ENCODE measurements at places on chromosomes 2 and 18. TPM values are rescaled to one million over a fixed set of nuclear protein-coding genes. Genes with fewer than 3 reads are reported as not detected.
A peak's percentile ranks its signal among the peaks of the same experiment; 100 is the strongest.

GRCh38 chr2:118766871-118767270 is 80.6 kb downstream of the EN1 start:
- no peak for DNase-seq

The RFX8 gene
- total RNA-seq = 7.6 TPM

DNA sequence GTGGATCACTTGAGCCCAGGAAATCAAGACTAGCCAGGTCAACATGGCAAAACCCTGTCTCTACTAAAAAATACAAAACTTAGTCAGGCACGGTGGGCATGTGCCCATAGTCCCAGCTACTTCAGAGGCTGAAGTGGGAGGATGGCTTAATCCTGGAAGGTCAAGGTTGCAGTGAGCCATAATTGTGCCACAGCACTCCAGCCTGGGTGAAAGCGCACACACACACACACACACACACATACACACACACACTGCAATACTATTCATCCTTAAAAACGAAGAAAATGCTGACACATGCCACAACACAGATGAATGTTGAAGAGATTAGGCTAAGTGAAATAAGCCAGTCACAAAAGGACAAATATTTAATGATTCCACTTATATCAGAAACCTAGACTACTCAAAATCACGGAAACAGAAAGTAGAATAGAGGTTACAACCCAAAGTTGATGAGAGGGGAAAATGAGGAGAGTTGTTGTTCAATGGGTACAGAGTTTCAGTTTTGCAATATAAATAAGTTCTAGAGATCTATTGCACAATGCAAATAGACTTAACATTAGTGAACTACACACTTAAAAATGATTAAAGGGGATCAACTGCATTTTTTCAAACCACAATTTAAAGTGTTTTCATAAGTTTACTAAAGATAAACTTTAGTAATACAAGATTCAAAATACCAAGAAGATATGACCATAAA is 114.5 kb downstream of the USP34 start:
- DNase-seq = no peak

The CMPK2 gene
- total RNA-seq = 0.51 TPM

The TMEM37 gene
- not detected for total RNA-seq

The LYG2 gene
- total RNA-seq = not detected

The RUFY4 gene
- total RNA-seq = not detected

GRCh38 chr2:220241423-220241822 is 614.0 kb downstream of the SLC4A3 start:
- DNase-seq = no peak

GRCh38 chr18:5997361-5997760 is 102.0 kb upstream of the TMEM200C start:
- DNase-seq = no peak

- DNase-seq = peak; percentile 34
Observed at GRCh38 chr18:63319383-63320122, at the start of gene BCL2. BCL2 (minus strand) TSS chr18:63319769.

The SPHKAP gene
- not detected for total RNA-seq

GRCh38 chr2:129441610-129442009 is 537.9 kb upstream of the RAB6C start:
- DNase-seq = no peak

GRCh38 chr2:73114273-73114867 is 1.6 kb upstream of the RAB11FIP5 start:
- DNase-seq = no peak

GRCh38 chr2:183349091-183349490 is 224.8 kb downstream of the NUP35 start:
- DNase-seq = peak; percentile 32

The ZBTB7C gene
- 26.6 TPM for total RNA-seq

- no peak for DNase-seq
Observed at GRCh38 chr18:22872900-22873537, 60.1 kb upstream of the RBBP8 start.

The SH3RF3 gene
- total RNA-seq = 5.1 TPM

- no peak for DNase-seq
Observed at GRCh38 chr2:119069781-119070180, 88.8 kb downstream of the C1QL2 start.

- DNase-seq = no peak
Observed at GRCh38 chr2:15957881-15958713, 17.7 kb downstream of the MYCN start.

- peak; percentile 72 for DNase-seq
Observed at GRCh38 chr2:37377187-37377532, 32.7 kb downstream of the QPCT start.

The BOLA3 gene
- total RNA-seq = 51.5 TPM

DNA sequence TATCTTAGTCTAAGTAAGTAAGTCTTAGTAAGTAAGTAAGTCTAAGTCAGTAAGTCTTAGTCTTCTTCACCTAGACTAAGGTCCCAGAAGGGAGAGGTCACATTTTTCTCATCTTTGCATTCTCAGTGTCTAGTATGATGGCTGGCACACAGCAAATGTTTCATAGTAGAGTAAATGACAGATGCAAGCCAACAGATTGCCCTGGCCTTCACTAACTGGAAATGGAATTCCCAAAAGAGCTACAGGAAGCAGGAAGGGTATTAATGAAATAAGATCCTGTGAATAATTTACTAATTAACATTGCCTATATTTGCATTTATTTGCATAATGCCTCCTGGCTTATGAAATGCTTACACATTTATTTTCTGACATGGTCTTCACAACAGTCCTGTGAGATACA is 221.6 kb downstream of the RAD51AP2 start:
- no peak for DNase-seq

GRCh38 chr18:10526561-10526949 is 728 bp downstream of the NAPG start:
- DNase-seq = no peak

DNA sequence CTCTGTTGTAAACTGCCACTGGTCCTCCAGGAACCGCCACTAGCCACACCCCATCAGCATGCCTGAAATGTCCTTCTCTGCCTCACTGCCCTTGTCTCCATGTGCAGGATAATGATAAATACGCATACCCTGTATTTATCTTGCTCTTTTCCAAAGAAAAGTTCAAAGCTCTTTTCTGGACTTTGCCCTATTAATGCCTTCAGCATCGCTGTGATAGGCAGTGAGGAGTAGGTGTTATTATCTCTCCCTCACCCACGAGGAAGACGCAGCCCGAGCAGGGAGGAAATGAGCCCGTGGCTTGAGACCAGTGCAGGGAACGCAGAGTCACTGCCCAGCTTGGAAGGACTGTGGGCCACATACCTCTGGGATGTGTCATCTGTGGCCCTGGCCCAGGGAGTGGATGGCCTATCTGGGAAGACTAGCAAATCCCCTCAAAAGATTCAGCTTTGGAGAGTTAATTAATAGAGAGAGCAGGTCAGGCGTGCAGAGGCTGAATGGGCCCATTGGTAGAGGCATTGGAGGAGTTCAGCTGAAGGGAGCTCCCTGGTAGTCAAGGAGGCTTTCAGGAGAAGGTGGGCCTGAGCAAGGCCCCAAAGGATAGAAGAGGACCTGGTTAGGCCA is 39.5 kb upstream of the MCFD2 start:
- peak; percentile 90 for DNase-seq

DNA sequence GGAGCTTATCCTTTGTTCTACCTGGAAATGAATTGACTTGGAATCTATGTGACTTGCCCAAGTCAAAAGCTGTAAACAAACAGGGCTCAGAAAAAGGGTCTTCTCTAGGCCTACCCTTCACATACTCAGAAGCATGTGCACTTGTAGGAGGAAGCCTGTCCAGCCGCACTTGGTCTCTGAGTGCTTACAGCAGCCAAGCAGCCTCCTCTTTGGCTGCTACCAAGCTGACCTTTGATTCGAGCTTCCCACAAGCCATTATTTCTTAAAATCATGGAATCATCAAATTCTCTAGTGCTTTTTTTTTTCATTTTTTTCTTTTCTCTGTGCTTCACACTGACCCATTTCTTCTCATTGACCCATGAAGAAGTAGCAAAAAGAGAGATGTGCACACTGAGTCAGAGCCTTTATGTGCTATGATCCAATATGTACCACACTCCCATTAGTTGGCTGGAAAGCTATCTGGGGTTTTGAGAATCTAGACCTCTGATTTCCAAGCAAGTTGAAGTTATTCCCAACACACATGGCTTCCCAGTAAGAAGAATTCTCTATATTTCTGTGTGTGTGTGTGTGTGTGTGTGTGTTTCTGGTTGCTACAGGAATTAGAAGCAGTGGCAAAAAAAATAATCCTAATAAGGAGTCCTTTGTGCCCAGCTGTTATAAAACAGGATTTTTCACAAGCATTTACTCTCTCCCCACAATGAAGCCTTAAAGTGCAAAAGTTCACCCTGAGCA is 550.3 kb upstream of the TNP1 start:
- peak; percentile 31 for DNase-seq

The GATA6 gene
- 0.08 TPM for total RNA-seq

DNA sequence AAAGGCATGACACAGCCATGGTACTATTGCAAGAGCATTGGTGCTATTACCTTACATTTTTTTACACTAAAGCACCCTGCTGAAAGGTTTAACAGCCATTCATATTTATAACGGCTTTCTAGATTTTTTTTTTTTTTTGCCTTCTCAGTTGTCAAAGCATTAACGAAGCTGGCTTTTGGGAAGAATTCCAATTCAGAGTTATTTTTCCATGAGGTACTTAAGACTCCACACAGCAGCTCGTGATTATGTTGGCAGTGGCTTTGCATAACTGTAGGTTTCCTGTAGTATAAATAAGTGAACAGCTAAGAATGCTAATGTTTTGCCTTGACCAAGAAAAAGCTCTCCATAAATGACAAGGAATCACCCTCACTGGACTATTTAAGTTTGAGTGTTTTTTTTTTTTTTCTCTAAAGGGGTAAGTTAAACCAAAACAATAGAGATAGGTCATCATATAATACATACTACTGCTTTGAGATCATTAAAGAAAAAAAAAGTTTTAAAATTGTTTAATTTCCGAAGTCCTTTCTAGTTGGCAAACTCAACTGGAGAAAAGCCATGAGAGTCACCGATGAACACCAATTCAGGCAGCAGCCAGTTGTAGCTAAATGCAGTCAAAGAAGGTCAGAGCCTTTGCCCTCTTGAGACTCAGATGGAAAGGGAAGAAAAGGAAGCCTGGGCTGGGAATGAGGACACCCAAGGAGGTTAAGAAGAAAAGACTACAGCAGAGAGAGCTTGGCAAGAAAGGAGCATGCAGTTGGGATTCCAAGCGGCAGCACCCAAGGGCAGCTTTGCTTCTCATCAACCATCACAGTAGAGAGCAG is 187.4 kb upstream of the NCKAP5 start:
- DNase-seq = peak; percentile 68

- no peak for DNase-seq
Observed at GRCh38 chr2:227706859-227707258, 11.0 kb downstream of the SLC19A3 start.

The LIPT1 gene
- 5.0 TPM for total RNA-seq

GRCh38 chr2:113720167-113720566 is 36.3 kb downstream of the SLC35F5 start:
- DNase-seq = no peak

The SIX3 gene
- not detected for total RNA-seq

The RAX gene
- total RNA-seq = not detected

DNA sequence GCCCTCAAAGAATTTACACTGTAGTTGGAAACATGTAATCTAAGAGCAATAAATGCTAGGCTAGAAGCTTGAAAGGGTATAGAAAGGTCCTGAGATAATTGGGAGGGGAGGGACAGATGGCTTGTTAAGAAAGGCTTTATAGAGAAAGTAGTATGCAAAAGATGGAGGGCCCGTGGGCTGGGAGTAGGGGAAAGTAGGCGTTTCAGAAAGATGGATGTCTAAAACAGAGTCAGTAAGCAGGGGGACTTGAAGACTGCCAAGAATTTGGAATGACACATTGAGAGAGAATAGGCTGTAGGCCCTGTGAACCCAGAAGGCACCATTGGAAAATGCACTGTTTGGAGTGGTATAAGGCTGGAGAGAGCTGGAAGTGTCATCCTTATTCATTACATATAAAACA is 822 bp downstream of the PSMG2 start:
- DNase-seq = peak; percentile 32

The PPP1R1C gene
- 0.51 TPM for total RNA-seq

- DNase-seq = peak; percentile 23
Observed at GRCh38 chr2:174335254-174335987, 667 bp downstream of the SP9 start.

The GCA gene
- 2.0 TPM for total RNA-seq

DNA sequence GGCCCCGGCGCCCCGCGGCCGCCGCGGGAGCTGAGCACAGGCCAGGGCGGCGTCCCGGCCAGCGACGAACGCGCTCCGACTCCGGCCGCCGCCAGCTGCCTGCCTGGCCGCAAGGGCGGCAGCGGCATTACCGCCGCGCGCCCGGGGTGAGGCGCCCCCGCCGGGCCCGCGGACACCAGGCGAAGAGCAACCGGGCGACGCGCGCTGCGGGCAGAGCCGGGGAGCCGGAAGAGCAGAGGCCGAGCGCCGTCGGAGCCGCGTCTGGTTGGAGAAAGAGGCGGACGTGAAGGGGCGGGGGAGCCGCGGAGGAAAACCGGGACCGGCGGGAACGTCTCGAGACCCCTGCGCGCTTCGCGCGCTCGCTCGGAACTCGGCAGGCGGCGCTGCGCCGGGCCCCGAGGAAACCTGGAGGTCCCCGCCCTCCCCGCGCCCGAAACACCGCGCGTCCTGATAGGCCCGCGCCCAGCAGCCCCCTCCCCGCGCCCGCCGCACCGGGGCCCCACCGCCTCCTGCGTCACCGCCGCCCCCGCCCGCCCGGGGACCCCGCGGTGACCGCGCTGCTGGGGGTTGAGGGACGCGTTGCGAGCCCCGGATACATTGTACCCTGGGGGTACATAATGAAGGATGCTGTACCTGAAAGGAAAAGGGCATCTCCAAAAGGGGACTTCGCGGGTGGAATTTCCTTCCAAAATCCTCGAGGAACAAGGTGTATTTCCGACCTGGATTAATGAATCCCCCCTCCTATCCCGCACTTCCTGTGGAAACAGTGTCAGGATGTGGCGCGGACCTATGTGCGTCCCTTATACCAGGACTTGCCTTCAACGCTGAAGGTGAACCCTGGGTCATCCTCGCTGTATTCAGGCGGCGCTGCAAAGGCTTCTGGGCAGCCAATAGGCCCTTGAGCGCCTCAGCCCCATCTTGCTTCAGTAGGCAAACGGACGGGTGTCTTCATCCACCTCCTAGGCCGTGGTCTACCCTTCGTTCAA is 1.0 kb upstream of the B4GALT6 start:
- peak; percentile 4 for DNase-seq

The RAMP1 gene
- total RNA-seq = 19.5 TPM

DNA sequence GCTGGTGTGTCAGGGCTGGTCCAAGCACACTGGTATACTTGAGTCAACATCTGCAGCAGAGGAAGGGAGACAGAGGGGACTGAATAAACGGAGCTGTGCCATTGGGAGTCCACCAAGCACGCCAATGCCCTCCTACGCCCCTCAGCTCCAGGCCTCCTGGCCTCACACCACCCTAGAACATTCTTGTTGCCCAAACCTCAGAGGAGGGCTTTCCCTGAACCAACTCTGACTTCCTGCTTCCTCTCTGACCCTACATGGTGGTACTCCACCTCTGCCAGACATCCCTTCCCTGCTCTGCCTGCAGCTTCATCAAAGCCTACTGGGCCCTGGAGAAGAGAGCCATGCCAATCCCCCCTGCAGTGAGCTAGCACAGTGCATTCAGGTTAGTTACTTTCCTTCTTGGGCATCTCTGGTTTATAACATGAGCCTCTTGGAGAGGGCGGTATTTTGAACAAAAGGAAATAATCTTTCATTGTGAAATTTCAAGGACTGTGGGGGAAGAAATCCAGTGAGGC is 54.4 kb downstream of the ZBTB7C start:
- DNase-seq = no peak

GRCh38 chr2:58876126-58876525 is 635.0 kb upstream of the FANCL start:
- DNase-seq = no peak

- no peak for DNase-seq
Observed at GRCh38 chr2:148459377-148459778, 185.2 kb upstream of the EPC2 start.
